ENCODE measurements at places on chromosomes 5 and 9.

GRCh38 chr5:178081571-178082243 is 31.6 kb upstream of the N4BP3 start:
- DNase-seq = no peak

DNA sequence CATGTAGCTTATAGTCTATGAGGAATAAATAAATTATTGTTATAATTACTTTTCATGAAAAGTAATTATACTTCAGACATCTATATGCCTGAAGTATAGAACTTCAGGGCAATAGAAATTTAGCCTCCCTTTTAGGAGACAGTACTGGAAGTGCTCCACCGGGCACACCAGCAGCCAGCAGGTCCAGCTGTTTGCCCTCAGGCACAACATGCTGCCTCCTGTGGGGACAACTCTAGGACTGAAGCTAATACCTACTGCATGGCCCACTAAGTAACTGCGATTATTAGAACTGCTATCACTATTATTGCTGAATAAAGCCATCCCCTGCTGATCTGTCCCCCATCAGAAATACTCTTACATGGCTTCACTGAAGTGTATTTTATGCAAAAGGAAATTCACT is 329.6 kb downstream of the MED10 start:
- DNase-seq = no peak

DNA sequence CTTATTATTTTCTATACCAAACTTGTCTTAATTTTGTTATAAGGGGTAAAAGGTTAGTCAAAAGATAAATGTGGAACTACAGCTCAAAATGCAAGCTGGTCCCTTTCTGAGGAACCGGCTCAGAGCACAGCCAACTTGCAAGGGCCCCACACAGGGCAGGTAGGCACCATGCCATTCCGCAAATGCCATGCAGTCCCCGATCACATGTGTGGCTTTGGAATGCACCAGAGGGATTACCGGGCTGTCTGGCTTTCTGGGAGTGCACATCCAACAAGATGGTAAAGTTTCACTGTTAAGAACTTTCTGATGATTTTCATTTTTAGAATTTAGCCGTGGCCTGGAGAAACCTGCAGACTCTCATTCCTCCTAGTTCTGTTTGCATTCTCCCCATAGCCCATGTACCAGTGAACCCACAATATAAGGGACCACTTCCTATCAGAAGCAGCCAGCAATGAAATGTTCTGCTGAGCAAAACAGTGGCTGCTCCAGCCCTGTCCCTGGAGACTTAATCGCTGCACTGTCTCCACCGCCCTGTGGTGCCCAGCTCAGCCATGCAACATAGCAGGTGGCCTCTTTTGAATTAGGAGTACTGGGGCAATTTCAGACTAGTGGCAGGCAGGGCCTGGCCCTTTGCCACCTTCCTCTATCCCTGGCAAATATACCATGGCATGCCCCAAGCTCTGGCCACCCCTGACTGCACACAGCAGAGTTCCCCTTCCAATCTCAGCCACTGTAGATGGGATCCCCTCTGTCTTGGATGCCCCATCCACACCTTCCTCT is 11.4 kb downstream of the SHB start:
- no peak for DNase-seq

- DNase-seq = no peak
Observed at GRCh38 chr9:78938821-78939220, 632.9 kb upstream of the TLE4 start.

DNA sequence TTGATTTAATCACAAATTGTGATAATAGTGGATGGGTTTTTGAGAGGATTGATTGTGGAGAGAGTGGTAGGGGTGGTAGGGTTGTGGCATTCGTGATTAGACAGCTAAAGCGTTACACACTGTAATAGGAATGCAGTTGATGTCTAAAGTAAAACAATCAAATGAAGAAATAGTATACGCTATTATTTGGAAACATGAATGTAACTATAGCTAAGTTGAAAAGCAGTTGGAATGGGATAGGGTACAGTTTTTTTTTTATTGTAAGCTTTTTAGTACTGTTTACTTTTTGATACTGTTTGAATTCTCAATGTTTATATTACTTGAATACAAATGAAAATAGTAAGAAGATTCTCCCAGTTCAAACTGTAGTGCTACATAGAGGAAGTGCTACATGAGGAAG is 51.8 kb downstream of the RANBP17 start:
- DNase-seq = no peak

DNA sequence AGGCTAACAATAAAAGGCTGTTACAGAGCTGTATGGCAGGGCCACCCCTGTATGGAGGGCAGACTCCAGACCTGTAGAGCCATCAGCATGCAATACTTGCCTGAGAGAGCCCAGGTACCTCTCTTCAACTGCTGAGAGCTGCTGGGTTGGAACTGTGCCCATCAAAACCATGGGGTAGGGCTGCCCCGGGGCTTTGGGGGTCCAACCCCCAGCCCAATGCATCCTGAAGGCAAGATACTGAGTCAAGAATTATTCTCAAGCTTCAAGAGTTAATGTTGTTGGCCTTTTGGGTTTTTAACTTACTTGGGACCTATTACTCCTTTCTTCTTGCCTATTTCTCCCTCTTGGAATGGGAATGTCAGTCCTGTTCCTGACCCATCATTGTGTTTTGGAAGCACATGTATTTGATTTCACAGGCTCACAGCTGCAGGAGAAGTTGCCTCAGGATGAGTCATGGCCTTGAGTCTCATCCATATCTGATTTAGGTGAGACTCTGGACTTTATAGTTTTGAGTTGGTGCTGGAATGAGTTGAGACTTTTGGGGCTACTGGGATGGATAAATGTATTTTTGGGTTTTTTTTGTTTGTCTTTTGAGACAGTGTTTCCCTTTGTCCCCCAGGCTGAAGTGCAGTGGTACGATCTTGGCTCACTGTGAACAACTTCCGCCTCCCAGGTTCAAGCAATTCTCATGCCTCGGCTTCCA is 21.0 kb upstream of the CDK7 start:
- DNase-seq = no peak

DNA sequence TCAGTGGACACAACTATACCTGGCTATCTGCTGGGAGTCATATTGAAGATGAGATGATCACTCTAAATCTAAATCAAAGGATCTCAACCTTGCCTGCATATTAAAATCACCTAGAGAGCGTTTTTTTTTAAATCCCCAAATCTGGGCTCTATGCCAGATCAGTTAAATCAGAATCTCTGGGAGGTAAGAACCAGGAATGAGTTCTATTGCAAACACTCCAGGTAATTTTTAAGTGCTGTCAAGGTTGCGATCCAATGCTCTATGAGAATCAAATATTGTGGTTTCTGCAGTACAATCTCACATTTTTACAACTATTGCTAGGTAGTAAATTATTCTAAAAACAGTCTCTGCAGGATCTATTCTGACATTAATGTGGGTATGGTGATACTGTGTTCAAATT is 202.3 kb upstream of the OR13F1 start:
- no peak for DNase-seq

DNA sequence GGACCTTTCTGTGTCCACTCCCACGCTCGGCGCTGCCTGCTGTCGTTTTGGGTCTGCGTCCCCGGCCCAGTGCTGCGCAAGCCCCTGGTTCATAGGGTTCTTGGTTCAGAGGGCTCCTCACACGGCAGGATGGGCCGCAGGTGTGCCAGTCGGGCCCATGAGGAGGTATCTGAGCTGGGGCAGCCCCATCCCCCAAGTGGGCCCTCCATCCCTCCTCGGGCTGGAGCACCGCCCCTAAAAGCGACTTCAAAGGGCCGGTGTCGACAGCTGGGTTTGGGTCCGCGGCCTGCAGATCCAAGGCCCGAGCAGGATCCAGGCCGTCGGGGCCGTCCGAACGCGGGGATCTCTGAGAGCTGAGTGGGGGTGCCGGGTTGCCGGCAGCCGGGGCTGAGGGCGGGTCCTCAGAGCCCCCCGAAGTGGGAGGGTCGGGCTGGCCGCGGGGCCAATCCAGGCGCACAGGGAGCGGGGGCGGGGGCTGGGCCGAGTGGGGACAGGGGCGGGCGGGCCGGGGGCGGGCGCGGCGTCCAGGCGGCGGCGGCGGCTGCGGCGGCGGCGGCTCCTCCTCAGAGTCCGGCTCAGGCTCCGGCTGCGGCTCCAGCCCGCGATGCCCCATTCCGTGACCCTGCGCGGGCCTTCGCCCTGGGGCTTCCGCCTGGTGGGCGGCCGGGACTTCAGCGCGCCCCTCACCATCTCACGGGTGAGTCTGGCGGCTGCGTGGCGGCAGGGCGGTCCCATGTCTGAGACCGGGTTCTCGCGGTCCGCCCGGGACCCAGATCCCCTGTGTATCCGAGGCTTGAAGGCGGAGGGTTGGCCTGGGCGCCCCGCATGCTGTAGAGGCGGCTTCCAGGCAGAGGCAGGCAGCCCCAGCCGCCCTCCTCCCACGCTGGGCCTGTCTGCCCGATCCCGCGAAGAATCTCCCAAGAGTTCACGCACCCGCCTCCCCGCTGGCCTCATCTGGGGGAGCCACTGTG is at the start of gene PDLIM4:
TSS of gene PDLIM4 (plus strand) at position 566 of the 971 bp plus-strand sequence. CDS start at position 605, 39 bp downstream.
- peak; percentile 59 for DNase-seq
